Activated CD4-positive, alpha-beta T cell treated with anti-CD3 and anti-CD28 coated beads, Interleukin-2, Interleukin-4, amounts not matched to agents 100 ng/mL and 50 ng/mL, durations not matched to agents 16 hours and 8 hours (primary cell): ENCODE measurements at places on chromosomes 16 and 17.

DNA sequence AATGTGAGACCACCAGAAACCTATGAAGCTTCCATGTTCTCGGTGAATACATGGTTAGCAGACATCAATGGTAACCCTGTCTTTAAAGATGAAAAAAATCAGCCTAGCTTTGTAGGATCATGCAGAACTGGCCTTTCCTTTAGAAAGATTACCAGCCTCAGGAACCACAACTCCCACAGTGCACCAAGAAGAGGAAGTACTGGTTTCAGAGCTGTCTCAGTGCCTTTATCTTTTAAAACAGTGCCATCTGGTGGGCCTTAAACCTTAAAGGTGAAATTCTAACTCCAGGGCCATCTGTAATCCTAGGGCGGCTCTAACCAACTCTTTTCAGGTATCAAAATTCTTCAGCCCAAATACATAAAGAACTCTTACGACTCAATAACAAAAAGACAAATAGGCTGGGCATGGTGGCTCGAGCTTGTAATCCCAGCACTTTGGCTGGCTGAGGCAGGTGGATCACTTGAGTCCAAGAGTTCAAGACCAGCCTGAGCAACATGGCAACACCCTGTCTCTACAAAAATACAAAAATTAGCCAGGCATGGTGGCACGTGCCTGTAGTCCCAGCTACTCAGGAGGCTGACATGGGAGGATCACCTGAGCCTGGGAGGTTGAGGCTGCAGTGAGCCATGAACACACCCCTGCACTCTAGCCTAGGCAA lies 5.4 kb downstream of the ATPAF2 start:
- peak; percentile 83 for DNase-seq

GRCh38 chr17:39271546-39271945 lies 45.8 kb upstream of the STAC2 start:
- no peak for DNase-seq

GRCh38 chr17:52823155-52823554 lies 664.6 kb upstream of the CA10 start:
- no peak for DNase-seq

- DNase-seq: no peak
Measured at GRCh38 chr16:19307587-19308241, 22.2 kb downstream of the CLEC19A start.

DNA sequence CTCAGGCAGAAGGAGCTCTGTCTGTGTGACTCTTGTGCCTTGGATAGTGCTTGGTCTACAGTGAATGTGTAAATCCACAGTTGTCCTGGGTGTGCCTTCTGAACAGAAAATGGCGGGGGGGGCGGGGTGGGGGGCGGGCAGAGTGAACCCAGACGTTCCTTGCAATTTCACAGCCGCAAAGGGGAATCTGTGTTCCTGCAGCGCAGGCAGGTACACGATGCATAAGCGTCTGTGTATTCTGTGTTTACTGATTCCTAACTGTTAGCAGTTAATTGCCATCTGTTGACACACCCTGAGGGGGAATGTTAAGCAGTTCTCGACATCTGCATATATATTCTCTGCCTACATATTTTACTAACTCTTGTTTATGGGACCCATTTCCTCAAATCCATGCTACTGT lies 123.5 kb upstream of the ZFHX3 start:
- DNase-seq: no peak

DNA sequence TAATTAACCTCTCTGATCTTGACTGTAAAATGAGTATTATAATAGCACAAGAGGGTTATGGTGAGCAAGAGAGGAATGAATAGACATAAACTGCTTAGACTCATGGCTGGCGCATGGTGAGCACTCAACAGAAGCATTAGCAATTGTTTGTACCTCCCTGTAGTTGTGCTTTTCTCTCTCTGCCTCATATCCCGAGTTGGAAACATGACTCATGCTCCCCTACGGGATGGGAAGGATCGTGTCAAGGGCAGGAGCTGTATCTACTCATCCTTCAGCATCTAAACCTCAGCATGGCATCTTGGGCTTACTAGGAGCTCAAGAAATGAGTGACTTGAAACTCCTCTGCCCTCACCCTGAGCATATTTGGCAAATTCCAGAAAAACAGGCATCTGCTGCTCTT lies 299.6 kb downstream of the MAP2K4 start:
- DNase-seq: no peak

DNA sequence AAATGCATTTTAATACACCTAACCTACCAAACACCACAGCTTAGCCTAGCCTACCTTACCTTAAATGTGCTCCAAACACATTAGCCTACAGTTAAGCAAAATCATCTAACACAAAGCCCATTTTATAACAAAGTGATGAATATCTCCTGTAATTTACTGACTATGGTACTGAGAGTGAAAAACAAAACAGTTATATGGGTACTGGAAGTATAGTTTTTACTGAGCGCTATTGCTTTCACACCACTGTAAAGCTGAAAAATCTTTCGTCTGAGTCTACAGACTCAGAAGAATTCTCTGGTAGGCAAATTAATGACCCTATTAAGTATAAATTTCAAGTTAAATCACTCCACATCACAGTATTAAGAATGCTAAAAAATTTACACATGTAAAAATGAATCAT lies 3.5 kb downstream of the GRB2 start:
- DNase-seq: peak; percentile 59

- DNase-seq: no peak
Measured at GRCh38 chr16:19935694-19936093, 51.0 kb upstream of the GPRC5B start.

GRCh38 chr17:79841369-79842135 lies 2.3 kb upstream of the CBX4 start:
- no peak for DNase-seq

- DNase-seq: no peak
Measured at GRCh38 chr16:17296431-17296830, 174.3 kb downstream of the XYLT1 start.

DNA sequence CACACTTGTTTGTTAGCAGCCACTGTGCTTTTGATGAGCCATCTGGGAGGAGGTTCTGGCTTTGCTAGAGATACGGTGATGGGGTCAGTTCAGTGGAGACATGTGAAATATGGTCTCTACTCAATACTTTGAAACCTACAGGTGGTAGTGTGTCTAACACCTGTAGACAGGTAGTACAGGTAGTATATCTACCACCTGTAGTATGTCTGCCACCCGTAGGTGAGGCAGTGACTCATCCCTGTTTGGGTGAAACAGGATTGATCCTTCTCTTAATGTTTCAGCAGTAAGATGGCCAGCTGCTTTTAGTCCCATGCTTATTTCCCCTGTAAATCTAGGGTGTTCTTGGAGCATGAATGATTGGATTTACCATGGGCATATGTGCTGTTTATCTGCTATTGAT lies 240.8 kb downstream of the SNX29 start:
- no peak for DNase-seq

GRCh38 chr17:27579304-27579703 lies 51.7 kb upstream of the LGALS9 start:
- peak; percentile 44 for DNase-seq

DNA sequence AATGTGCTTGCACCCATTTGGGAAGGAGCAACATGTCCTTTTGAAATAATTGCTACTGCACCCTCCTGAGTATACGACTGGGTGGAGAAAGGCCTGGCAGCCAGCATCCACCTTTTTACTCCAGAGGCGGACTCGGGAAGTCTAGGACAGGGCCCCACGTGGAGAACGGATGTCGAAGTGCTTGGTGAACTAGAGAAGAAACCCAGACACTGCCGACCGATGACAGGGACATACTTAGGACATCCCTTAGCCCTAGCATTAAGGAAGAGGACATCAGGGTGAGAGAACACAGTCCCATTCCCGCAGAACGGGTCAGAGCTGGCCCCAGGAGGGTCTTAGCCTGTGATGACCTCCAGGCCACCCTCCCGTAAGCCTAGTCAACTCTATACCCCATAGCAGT lies 3.8 kb downstream of the YBX2 start:
- no peak for DNase-seq

- DNase-seq: no peak
Measured at GRCh38 chr17:70865993-70866804, 696.9 kb downstream of the KCNJ2 start.

DNA sequence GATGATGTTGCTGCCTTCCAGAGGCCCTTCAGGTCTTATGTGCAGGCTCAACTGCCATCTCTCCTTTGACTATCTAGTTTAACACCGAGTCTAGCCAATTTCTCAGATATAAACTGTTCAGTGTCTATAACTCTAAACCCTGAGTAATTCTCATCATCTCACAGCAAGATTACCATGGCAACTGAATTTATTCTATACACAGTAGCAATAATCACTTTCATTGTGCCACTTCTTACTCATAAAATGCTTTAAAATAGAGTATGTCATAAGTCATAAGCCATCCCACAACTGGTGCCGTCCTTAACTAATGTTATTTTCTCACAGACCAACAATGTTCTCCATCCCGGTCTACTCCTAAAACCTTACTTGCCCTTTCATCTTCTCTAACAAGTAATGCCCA lies 45.0 kb downstream of the SYNRG start:
- DNase-seq: no peak

- no peak for DNase-seq
Measured at GRCh38 chr17:34781071-34781470, 180.2 kb downstream of the CCT6B start.

DNA sequence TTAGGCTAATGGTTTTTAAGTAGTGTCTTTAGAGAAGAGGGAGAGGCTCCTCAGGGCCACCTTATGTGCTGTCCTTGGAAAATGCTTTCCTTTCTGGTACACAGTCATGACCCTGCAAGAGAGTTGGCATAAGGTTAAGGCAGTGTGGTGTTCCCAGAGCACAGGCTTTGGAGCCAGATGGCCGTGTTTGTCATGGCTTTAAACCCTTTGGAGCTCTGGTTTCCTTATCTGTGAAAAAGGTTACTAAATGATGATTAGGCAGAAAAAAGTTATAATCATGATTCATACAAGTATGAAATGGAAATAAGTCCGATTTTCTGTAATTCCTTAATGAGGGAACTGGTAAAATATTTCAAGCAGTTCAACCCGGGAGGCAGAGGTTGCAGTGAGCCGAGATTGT lies 13.2 kb downstream of the UTP4 start:
- DNase-seq: no peak

- DNase-seq: no peak
Measured at GRCh38 chr17:69066482-69066881, 5.8 kb upstream of the ABCA9 start.

GRCh38 chr16:22948603-22949368 lies 134.8 kb downstream of the HS3ST2 start:
- peak; percentile 64 for DNase-seq

DNA sequence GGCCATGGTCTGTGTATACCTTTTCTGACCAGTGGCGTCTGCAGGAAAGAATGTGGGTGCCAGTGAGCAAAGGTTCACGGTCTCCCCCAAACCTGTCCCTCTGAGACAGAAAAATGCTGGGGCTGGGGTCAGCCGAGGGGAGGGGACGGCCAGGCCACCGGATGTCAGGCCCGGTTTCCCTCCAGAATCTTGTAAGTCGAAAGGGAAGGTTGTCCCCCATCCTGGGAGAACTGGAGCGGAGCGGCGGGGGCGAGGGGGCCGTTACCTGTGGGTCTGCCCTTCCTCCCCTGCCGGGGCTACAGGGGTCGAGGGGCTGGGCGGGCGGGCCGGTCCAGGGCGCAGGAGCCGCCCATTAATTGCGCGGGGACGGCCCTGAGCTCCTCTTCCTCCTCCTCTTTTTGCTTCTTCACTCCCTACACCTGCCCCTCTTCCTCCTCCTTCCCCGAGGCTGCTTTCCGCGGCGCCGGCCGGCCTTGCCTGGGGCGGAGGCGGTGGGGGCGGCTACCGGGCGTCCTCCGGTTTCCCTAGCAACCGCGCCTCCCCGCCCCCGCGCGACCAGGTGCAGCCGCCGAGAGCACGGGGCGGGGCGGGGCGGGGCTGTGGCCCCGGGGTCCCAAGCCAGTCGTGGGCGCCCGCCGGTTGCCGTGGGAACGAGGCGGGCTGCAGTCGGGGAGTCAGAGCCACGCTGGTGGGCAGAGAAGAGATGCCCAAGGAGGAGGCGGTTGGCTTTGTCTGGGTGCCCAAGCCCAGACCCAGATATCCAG lies at the start of gene MARCHF10:
TSS of gene MARCHF10 (minus strand) at position 503 of the 764 bp plus-strand sequence. CDS start 6,579 bp downstream, outside the sequence.
- DNase-seq: no peak

- DNase-seq: peak; percentile 67
Measured at GRCh38 chr17:45225051-45225700, 3.5 kb downstream of the FMNL1 start.

GRCh38 chr17:29061036-29061435 lies 18.1 kb downstream of the PIPOX start:
- no peak for DNase-seq

- no peak for DNase-seq
Measured at GRCh38 chr17:81165246-81166032, at the start of gene PVALEF. PVALEF (plus strand) TSS chr17:81165507; CDS start chr17:81181227, 15,720 bp downstream.

- DNase-seq: no peak
Measured at GRCh38 chr16:19523184-19523558, 571 bp upstream of the CCP110 start.

DNA sequence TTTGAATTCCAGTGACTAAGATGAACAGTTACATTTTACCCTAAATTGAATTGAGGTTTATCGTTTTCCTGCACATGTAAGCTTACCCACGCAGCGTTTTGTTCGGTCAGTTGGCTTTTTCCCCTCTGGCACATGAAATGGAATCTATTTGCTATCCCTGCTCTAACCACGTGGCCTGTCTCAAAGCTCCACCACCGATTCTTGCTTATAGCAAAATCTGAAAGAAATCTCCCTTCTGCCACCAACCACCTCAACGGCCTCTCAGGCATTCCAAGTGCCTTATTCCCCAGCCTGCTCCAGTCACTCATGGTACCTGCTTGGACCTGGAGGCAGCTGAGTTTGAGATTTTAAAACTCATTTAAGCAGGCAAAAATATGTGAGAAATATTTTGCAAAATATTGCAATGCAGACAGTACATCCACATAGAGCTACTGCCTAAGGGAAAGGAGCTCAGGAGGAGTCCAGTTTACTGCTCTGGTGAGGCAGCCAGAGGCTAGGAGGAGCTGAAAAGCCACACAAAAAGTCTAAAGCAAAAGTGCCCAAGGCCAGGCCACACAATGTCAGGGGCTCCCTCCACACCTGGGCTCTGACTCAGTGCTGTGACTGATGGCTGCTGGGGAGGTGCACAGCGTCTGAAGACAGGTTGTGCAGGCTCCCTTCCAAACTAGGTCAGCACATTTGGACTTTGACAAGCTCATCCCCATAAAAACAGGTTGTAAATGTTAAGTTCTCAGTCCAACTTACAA lies 26.4 kb downstream of the ARHGAP17 start:
- DNase-seq: no peak

GRCh38 chr16:19179546-19180490 lies 11.8 kb downstream of the SYT17 start:
- peak; percentile 63 for DNase-seq

DNA sequence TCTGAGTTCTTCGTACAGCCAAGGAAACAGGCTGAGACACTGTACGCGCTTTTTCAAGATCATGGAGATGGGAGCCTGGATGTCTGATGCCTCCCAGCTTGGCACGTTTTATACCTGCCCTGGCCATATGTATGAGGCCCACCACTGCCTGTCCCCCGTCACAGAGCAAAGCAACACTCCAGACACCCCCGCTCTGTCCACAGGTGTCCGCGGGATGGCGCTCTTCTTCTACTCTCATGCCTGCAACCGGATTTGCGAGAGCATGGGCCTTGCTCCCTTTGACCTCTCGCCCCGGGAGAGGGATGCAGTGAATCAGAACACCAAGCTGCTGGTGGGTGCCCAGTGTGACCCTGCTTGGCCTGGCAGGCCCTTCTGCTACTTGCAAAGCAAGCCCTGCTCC lies 39.8 kb upstream of the POLR3E start:
- DNase-seq: no peak

GRCh38 chr17:7313890-7314718 lies 1.1 kb downstream of the GPS2 start:
- no peak for DNase-seq
